ENCODE measurements at places on chromosomes 7 and 10. TPM values are rescaled to one million over a fixed set of nuclear protein-coding genes. Genes with fewer than 3 reads are reported as not detected.

DNA sequence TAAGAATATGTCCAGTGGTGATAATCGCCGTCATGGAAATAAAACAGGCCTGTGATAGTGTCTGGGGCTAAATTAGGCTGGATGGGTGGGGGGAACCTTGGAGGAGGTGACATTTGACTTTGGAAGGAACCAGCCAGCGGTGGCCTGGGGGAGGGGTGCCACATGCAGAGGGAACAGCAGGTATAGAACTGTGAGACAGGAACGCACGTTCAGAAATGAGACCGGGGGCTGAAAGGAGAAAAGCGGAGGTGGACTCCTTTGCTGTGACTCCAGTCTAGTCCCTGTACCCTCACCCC lies 2.6 kb upstream of the CYP26A1 start:
- DNase-seq = no peak

The SEPHS1 gene
- total RNA-seq = 63.5 TPM

The JCAD gene
- 0.08 TPM for total RNA-seq

The LRRD1 gene
- 0.13 TPM for total RNA-seq

DNA sequence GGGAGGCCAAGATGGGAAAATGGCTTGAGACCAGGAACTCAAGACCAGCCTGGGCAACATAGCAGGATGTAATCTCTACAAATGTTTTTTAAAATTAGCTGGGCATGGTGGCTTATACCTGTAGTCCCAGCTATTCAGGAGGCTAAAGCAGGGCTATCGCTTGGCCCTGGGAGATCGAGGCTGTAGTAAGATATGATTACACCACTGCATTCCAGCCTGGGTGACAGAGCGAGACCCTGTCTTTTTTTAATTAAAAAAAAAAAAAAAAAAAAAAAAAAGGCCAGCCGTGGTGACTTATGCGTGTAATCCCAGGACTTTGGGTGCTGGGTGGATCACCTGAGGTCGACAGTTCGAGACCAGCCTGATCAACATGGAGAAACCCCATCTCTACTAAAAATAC lies 27.4 kb downstream of the MYOF start:
- DNase-seq = no peak

The TSPAN15 gene
- total RNA-seq = 4.7 TPM

- DNase-seq = peak; percentile 81
Measured at GRCh38 chr10:79196470-79197461, 128.0 kb downstream of the ZMIZ1 start.

- DNase-seq = no peak
Measured at GRCh38 chr10:76950354-76950753, 687.3 kb downstream of the KCNMA1 start.

DNA sequence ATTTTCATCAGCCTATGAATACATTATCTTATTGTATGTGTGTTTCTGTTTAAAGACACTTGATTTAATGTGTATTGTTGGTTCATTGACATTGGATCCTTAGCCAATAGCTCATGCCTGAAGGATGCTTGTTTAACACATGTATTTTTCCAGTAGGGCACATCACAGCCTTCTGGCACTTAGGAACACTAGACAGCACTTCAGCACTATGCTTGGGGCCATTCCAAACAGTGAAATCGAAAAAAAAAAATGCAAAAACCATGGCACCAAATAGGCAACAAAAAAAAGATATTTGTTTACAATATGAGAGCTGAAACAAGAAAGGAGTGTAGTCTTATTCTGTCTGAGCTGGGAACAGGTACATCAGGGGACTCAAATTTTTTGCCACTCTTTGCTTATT lies 262.8 kb downstream of the SLC25A13 start:
- DNase-seq = no peak

The WNT16 gene
- total RNA-seq = not detected

All from activated CD8-positive, alpha-beta T cell treated with anti-CD3 and anti-CD28 coated beads, Interleukin-2, amount 10 ng/mL, durations not matched to agents 7 days and 5 days (primary cell).